NCI-H2171 treated with DMSO at 0.1 percent for 48 hours (cell line): ENCODE measurements at places on chromosomes 12 and 14.

DNA sequence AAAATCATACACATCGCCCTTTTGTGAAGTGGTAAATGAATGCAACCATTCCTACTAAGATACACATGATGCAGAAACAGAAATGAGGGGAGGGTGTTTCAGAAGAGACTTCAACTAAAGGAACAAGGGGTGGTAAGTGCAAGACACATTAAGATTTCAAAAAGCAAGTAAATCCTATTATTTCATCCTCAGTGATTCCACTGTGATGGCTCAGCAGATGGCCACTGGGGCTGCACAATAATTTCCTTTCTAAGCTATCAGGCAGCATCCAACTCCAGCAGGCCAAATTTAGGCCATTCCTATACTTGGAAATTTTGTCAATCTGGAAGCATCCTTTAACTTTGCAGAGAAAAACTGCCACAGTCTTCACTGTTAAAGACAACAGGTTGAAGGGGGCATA lies 272.4 kb downstream of the NELL2 start:
- no peak for DNase-seq

GRCh38 chr14:103108749-103109207 lies 14.3 kb downstream of the EXOC3L4 start:
- DNase-seq, result peak; percentile 83

DNA sequence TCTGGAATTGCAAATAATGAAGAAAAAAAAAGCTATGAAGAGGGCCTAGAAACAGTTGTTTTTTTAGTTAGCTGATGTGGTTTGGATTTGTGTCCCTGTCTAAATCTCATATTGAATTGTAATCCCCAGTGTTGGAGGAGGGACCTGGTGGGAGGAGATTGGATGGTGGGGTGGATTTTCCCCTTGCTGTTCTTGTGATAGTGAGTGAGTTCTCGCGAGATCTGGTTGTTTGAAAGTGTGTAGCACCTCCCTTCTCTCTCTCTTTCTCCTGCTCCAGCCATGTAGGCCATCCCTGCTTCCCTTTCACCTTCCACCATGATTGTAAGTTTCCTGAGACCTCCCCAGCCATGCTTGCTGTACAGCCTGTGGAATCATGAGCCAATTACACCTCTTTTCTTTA lies 126.1 kb downstream of the ASCL4 start:
- no peak for DNase-seq

DNA sequence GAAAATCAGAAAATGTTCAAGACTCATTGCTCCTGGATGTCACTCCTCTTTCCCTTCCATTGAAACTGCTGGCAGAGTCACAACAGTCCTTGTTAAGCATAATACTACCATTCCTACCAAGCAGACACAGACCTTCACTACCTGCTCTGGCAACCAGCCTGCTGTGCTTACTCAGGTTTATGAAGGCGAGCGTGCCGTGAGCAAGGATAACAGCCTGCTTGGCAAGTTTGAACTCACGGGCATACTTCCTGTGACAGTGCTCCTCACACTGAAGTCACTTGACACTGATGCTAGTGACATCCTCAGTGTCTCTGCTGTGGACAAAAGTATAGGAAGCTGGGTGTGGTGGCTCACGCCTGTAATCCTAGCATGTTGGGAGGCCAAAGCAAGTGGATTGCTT lies 15.7 kb upstream of the PHETA1 start:
- DNase-seq, result no peak

- no peak for DNase-seq
These were observed 4.5 kb upstream of the TMEM233 start for GRCh38 chr12:119589097-119589496.

DNA sequence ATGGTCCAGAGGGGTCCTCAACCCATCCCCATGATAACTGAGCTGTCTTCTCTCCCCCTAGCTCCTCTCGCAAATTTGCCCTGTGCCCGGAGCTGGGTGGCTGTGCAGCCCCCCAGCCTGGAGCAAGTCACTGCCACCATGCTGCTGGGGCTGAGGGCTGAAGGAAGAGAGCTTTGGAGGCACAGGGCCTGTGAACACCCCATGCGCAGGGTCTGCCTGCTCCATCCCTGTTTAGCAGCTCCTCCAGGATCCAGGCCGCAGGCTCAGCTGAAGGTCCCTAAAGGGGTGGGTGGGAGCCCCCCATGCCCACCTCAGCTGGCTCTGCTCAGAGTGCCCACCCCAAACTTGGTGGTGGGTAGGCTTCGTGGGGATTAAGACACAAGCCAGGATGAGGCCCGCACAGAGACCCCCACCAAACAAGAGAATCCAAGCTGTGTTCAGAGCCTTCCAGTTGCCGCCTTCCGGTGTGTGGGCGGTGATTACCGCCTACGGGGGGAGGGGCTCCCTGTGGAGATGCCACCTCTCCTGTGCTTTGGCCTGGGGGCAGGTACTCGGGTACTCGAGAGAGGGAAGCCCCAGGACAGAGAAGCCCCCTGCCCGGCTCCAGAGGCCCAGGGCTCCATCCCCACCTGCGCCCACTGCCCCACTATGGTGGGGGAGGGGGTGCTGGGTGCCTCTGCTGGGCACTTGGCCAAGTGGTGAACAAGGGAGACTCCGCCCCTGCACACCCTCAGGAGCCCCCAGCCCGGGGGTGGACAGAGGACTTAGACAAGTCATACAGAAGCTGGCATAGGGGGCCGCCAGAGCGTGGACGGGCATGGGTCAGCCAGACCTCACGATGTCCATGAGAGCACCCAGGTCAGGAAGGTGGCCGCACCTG lies 1.4 kb upstream of the JAG2 start:
- no peak for DNase-seq
